ENCODE measurements at places on chromosomes 3 and 15.

DNA sequence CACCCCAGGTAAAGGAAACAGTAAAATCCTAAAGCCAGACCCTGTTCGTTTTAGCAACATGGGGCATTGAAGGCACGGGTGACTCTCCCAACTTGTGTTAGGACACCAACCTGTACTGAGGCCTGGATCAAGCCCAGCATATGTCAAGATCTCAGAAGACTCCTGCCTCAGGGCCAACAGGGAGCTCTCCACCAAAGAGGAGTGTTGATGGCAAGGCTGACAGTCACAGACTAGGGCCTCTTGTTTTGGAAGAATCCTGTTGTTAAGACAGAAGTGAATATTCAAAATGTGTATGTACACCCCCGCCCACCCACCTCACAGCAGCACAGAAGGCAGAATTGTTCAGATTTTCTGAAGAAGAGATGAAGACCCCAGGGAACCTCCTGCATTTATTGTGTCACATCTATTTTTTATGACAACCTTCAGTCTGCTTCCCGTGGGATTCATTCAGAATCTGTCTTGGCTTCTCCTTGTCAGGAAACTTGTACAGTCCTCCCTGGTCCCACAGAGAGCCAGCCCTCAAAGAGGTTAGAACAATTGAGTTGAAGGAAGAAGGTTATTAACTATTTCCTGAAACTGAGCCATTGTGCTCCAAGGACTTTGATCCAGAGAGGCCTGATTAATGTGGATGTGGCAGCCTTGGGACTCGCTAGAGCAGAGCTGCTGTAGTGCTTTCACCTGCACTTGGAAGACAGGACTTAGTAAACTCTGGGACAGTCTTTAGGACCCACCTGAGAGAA lies 61.7 kb upstream of the PLXNA1 start:
- no peak for DNase-seq

DNA sequence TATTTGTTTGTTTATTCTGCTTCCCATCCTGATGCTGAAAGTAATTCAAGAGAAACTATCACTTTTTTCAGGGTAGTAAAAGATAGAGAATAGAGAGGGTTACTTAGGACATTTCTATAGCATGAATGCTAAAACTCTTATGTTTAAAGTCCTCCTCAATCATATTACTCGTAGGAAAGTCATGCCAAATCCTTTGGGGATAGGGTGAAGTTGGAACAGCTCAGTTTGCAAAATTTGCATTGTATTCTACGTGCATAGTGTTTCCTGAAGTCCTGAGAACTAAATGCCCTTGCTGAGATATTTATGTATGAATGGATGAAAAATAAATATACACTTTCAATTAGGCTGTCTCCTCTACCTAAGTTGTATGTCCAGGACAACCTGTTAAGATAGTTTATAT lies 14.6 kb downstream of the PLSCR5 start:
- DNase-seq, result no peak

DNA sequence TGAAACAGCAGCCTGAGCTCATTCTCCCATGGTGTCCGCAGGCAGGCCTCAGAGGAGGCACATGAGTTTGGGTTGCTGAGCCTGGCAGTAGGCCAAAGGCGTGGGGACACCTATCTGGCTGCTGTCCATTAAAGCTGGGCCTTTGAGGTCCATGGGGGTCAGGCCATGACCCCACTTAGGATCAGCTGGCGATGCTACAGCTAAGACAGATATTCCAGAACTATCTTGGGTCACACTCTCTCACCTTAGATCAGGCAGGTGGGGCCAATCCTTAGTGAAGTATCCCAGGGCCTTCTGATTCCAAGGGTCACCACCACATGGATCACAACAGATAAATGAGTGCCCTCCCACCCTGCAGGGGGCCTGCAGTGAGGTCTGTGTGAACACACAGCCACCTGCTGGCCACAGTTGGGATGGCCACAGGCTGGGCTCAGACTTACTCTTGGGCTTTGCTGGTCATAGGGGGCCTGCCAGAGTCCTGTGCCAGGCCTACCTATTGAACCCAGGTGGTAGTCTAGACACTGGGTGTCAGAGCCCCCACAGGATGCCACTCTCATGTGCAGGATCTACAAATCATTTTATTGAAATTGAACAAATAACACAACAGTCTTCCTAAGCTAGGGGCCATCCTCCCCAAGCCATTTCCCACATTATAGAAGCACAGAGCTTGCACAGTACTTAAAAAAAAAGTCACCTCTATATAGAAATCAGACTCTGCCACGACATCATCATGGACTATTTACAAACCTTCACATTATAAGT lies 2.0 kb upstream of the HYAL2 start:
- peak; percentile 77 for DNase-seq

DNA sequence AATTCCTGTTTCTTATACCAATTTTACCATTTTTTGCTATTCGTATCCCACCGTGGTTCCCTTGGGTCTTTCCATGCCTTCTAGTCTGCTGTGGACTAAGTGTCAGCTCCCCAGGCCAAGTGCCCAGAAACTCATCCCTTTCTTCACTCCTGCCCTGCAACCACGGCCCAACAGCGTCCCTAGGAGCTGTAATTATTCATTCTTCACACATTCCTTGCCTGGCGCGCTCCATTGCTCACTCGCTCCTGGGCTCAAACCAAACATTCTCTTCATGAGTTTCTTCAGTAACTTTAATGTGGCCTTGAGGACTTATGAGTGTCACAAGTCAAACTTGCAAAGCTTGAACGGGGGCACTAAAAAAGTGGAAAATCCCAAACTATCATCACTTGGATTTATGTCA lies 15.7 kb downstream of the GABRB3 start:
- no peak for DNase-seq

DNA sequence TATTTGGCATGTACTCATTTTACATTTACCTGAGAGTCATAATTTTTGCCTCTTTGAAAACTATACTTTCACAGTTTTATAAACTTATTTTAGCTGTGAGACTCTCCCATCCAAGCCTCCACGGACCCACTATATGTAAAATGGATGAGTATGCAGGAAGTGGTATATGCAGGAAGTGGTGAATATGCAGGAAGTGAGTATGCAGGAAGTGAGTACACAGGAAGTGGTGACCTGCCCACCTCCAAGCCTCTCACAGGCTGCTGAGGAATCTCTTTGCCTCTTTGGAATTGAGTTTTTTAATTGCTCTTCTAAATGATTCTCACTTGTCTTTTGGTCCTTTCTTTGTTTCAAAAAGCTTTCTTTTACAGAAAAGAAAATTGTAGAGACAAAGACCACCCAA lies 85.2 kb downstream of the KBTBD8 start:
- DNase-seq, result no peak

DNA sequence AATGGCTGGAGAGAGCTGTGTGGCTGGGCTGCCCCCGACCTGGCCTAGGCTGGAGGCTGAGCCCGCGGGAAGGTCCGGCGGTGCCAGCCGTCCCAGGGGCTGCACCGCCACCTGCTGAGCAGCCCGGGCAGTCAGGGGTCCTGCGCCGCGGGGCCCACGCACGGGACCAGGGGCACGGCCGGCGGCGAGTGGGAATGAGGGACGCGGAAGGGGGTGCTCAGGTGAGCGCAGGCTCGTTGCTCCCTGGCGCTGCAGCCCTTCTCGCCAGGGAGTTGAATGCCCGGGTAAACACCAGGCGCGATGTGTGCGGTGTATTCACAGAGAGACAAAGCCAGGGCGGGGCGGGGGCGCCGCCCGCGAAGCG lies 666 bp upstream of the SEMA3F start:
- DNase-seq, result no peak

GRCh38 chr3:99716463-99716995 lies 78.1 kb downstream of the COL8A1 start:
- no peak for DNase-seq

GRCh38 chr15:56616551-56616950 lies 116.8 kb downstream of the ZNF280D start:
- no peak for DNase-seq

- DNase-seq, result no peak
These were observed 36.9 kb upstream of the STRIT1 start for GRCh38 chr3:155330370-155330769.

GRCh38 chr3:188090620-188091309 lies 63.2 kb upstream of the LPP start:
- DNase-seq, result no peak

- DNase-seq, result no peak
These were observed 146.6 kb downstream of the RBMS3 start for GRCh38 chr3:29427266-29428103.

DNA sequence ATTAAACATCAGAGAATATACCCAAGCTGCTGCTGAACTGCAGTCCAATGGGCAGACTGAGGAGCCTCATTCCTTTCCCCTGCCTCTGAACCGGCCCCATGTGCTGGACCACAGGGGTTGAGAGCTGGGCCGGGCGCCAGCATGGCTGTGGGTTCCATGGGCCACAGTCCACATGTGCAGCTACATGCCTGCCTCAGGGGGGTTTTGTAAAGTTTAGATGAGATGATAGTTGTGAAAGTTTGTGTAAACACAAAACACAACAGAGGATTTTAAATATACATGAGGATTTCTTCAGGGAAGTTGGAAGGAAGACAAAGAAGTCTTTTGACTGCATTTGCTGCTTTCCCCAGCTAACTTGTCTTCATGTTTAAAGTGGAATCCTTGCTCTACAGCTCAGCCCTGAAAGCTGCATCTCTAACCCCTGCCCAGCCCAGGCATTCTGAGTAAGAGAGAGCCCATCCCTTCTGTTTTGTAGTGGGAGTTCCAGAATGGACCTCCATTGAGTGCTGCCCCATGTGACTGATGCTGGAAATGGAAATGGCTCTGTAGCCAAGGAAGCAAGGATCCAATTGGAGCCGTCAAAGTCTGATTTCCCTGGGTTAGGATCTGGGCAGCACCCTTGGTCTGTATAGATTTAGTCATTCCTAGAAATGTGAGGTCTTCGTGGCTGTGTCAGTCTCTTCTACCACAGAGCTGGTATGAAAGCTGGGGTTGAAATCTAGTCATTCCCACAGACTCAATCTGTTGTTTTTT lies 17.5 kb downstream of the SLC12A8 start:
- no peak for DNase-seq

GRCh38 chr15:80367094-80367493 lies 37.1 kb upstream of the ARNT2 start:
- DNase-seq, result no peak

GRCh38 chr3:108071368-108071767 lies 19.5 kb downstream of the CD47 start:
- no peak for DNase-seq

DNA sequence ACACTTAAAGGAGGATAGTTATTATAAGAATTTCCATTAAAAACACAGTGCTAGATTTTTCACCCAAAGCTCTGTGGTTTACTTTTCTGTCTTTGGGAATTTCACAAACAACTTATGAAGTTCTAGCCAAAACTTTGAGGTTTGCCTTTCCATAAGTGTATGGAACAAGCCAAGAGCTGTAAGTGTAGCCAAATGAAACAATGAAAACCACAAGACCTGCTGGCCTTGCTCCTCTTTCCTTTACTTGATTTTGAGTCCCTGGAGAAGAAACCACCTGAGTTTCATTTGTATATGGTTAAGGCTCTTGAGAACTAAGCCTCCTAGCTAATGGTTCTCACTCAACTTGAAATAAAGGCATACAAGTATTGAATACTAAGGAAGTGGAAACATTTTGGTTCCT lies 365.3 kb upstream of the EPHA3 start:
- DNase-seq, result no peak

DNA sequence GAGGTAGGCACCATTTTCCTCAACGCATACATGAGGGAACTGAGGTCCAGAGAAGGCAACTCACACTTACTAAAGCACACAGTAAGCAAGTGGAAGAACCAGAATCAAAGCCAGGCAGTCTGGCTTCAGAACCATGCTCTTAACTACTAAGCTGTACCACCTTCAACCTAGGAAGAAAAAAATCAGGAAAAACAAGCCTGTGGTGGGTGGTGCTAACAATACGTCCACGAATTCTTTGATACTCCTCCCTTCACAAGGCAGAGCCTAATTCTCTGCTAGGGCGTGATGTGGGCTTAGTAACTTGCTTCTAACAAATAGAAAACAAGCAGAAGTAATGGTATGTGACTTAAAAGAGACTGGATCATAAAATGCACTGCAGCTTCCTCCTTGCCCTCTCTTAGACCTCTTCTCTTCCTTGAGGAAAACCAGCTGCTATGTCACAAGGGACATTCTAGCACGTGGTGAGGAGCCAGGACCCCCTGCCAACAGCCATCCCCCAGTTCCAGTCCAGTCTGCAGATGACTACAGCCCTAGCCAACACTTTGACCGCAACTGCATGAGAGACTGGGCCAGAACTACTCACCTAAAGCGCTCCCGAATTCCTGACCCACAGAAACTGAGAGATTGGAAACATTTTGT lies 36.9 kb downstream of the HACD2 start:
- DNase-seq, result no peak

DNA sequence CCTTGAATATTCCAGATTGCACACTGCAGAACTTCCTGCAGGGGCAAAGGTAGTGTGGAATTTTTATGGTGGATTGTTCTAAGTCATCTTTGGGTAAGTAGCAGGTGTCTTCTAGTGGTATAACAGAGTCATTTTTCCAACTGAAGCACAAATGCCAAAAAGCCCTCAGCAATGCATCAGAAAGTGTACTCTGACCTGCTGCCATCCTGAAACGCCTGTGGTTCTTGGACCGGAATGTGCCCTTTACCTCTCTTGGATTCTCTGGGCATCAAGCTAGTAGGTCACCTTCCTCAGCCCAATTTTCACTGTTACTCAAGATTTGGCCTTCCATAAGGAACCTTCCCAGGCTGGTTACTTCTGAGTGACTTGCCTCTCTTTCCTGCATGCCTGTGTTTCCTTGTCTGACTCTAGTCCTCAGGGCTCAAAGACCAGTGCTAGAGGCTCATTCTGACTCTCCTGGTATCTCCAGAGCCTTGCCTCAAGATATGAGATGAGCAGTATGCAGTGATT lies 4.8 kb downstream of the CLSTN2 start:
- DNase-seq, result no peak

DNA sequence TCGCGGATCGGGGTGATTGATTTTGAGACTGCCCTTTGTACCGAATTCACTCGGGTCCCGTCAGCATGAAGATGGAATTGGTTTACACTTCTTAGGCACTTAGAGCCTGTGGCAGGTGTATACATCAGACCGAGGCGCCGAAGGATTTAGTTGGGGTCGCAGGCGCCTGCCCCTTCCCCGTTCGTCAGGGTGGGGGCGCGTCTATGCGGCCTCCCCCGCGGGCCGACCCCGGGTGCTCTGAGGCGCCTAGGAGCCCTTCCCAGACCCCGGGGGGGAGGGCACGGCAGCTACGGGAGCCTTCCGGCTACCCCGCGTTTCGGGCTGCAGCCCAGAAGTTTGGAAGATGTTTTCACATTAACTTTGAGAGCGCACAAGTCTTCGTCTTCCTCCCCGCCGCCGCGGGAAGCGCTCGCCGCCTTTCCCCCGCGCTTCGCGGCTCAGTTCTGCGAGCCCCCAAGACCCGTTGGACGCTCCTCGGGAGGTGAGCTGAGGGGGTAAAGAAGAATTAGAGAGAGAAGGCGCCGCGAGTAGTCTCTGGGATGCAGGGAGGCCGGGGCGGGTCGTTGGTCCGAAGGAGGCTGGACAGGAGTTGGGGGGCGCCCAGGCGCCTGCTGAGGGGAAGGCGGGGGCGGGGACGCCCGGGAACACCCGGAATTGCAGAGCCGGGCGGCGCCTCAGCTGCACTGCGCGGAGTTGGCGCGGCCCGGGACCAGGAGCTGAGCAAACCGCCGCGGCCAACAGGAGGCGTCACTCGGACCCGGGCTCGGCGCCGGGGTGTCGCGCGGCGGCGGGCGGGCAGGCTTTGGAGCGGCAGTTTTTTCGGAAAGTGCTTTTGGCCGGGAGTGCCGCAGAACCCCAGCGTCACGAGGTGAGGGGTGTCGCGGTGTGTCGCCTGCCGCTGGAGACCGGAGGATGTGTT lies 780 bp downstream of the TIPARP start:
- no peak for DNase-seq
